ENCODE measurements at places on chromosomes 13 and 19.
A peak's percentile ranks its signal among the peaks of the same experiment; 100 is the strongest.

DNA sequence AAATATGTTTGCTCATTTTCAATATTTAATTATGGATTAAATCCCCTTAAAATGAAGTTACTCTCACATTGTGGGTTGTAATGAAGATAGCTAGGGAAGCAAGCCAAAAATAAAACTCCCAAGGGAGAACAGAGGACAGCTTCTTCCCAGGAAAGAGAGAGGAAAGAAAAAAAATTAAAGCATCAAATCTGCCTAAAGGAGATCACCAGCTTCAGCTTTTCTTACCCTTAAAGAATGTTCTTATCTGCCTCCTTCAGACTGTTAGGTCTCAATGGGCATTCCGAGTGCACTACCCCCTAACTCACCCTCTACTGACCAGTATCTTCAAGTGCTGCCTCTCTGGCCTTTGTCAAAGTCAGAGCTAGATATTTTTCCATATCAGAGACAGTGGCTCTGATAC, 55.2 kb downstream of the XPO4 start:
- DNase-seq: no peak

GRCh38 chr19:2492870-2493269, 16.9 kb downstream of the GADD45B start:
- no peak for DNase-seq

GRCh38 chr13:113534236-113534860, 43.8 kb upstream of the DCUN1D2 start:
- no peak for DNase-seq

- no peak for DNase-seq
Observed at GRCh38 chr19:33273881-33274662, 28.3 kb downstream of the CEBPA start.

DNA sequence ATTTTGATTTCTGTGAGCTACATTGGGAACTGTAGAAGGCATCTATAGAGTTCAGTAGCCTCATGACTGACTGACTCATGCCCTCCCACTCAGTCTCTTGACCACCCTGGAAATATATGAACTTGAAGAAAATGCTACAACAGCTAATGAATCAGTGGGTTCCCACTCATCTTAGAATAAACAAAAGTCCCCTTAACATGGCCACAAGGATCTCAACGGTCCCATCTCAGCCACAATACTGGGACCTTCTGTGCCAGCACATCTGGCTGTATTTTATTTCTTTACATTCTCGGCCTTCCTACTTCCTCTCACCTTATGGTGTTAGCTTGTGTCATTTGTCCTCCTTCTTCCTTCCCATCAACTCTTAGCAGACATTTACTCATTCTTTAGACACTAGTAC, 619.8 kb downstream of the DCT start:
- no peak for DNase-seq

GRCh38 chr13:89603187-89603586, 1744.3 kb upstream of the MIR17HG start:
- no peak for DNase-seq

GRCh38 chr19:43570174-43570791, 5.0 kb downstream of the XRCC1 start:
- DNase-seq: no peak

DNA sequence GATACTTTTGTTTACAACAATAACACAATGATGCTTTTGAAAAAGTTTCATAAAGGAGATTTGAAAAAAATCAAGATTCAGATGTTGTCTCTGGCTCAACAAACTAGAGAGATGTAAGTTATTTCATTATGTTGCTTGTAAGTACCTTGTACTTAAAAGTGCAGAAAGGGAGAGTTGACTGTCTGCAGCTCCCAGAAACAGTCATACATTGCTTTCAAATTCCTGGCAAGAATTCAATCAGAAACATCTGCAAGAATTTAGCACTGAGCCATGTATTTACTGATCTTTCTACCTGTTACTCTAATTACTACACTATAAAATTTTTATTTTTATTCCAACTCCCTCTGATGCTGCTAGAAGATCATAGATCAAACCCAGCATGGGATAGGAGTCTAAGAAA, 1261.3 kb upstream of the SPRY2 start:
- DNase-seq: no peak

GRCh38 chr19:45554481-45554880, 30.1 kb downstream of the OPA3 start:
- no peak for DNase-seq

- DNase-seq: no peak
Observed at GRCh38 chr19:47371261-47371660, 22.1 kb downstream of the DHX34 start.

GRCh38 chr13:106958621-106959048, 390.7 kb upstream of the ARGLU1 start:
- DNase-seq: no peak

DNA sequence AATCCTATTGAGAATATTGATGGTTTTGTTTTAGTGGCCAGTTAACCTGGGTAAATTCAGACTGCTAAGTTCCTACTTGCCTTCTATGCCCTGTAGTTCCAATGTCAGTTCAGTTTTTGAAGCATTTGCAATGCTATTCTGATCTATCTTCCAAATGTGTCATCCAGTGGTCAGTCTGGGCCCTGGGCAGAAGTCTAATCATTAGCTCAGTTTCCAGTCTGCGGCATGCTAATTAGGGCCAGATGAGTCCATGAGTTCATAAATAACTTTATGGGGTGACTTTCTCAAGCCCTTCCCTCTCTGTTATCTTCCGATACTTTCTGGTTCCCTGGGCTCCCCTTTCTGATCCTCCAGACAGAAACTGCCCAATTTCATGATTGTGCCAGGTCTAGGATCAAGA, 32.7 kb downstream of the FAM187B start:
- DNase-seq: no peak

DNA sequence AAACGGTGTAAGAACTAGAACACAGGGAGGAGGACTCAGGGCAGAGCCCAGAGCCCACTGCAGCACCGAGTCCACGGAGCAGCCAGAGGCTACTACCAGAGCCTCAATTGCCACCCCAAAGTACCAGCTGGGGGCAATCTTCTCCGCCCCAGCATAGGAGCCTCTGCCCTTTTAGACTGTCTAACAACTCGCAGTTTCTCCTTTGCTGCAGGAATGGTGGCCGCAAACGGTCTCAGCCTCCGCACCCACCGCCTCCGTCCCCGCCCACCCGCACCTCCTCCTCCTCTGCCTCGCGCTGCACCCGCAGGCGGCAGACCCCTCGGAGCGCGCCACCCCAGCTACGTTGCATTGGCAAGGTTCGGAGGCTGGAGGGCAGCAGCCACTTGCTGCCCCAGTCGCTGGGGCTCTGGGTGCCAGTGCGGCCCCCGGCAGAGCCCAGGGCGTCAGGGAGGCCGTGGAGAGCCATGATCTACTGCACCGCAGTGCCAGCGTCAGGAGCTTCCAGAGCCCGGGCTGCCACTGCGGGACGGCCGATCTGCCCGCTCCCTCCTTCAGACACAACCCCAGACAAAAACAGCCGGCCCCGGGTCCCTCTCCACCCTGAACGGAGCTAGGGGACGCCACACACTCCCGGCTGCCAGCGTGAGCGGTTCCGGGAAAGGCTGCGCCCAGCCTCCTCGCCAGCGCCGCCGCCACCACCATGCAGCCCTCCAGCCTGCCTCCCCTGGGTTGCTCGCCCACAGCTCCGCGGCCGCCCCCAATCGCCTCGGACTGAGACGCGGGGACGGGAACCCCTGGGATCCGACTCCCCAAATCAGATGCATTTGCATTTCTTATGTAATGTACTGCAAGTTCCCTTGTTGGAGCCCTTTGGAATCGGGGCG, 1.8 kb downstream of the FGF14 start:
- DNase-seq: no peak

DNA sequence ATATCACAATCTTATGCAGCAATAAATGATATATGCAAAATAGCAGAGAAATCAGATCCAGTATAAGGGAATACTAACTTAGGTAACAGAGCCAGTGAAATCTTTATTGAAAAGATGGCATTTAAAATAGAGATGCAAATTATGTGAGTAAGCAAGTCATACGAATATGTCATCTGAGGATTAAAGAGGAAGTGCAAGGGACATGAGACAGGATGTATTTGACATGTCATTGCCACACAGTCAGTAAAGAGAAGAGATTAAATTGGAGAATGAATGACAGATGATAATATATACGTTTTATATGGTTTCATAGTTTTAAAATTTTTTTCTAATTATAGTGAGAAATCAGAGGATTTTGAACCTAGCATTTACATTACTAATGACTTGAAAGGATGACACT, 426.4 kb downstream of the SLITRK5 start:
- DNase-seq: no peak

- no peak for DNase-seq
Observed at GRCh38 chr13:23805821-23806220, 83.4 kb downstream of the MIPEP start.

DNA sequence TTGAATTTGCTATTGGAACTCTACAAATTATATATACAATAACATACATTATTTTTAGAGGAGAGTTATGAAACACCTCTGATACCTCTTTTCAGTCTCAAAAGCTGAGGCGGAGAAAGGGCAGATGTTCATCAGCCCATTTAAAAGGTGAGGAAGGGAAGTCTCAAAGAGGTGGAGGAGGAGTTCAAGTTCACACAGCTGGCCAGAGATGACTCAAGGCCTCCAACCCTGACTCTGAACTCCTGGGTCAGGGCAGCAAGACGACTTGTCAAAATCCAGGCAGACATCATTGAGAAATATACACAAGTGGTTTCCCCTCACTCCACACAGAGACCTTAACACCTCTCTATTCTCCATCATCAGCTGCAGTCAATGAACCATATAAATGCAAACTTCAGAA, 2.1 kb downstream of the SIAH3 start:
- DNase-seq: no peak

DNA sequence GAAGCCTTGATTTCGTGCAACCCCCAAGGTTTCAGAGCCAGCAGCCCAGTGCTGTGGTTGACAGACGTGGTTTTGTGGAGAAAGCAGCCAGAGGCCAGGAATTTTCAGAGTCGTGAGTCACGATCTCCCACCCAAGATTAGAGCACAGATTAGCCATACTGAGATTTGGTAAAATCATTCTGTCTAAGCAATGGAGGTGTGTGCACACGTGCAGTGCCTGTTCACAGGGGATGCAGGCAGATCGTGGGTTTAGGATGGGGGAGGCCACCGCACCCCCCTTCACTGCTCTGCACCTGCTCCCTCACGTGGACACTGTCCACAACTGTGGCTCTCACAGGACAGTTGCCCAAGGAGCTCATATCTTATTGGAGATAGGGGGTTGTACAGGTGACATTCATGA, 46.6 kb upstream of the GPR183 start:
- no peak for DNase-seq

- no peak for DNase-seq
Observed at GRCh38 chr13:74243637-74244526, 109.7 kb upstream of the KLF12 start.

DNA sequence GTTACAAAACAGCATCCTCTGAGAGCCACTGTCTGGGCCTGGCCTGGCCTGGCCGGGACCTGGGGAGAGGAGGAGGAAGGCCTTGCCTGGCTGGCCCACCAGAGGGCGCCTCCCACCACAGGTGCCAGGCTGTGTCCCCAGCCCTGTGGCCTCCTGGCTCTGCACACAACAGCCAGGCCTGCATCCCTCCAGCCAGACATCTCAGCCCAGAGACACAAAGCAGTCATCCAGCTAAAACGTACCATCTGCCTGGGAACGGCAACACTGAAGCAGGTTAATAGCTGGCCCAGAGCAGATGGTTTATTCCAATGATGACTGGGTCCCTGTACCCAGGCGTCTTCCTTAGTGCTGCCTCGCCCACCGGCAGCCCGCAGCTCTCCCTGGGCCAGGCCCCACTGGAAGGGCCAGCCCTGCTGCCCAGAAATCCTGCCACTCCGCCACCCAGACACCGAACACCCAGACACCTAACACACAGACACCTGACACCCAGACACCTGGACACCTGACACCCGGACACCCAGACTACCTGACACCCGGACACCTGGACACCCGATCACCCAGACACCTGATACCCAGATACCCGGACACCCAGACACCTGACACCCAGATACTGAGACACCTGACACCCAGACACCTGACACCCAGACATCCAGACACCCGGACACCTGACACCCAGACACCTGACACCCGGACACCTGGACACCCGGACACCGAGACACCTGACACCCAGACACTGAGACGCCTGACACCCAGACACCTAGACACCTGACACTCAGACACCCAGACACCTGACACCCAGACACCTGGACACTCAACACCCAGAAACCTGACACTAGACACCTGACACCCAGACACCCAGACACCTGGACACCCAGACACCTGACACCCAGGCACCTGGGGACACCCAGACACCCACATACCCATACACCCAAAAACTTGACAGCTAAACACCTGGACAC, 20.1 kb downstream of the C19orf12 start:
- DNase-seq: peak; percentile 62

DNA sequence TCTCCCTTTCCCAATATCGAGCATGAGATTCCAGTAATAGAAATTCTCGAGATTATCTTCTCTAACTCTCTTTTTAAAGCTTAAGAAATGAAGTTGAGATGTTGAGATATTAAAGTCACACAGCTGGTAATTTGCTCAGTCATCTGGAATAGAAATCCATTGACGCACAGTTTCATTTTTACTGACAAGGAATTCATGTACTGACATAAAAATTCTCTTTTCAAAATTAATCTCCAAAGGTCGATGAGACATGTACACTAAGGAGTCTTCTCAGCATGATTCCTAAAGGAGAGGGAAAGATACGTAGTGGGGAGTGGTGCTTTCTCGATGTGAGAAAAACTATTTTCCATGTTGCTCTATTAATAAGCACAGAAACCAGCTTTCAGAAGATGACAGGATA, 1639.5 kb upstream of the MIR17HG start:
- no peak for DNase-seq

DNA sequence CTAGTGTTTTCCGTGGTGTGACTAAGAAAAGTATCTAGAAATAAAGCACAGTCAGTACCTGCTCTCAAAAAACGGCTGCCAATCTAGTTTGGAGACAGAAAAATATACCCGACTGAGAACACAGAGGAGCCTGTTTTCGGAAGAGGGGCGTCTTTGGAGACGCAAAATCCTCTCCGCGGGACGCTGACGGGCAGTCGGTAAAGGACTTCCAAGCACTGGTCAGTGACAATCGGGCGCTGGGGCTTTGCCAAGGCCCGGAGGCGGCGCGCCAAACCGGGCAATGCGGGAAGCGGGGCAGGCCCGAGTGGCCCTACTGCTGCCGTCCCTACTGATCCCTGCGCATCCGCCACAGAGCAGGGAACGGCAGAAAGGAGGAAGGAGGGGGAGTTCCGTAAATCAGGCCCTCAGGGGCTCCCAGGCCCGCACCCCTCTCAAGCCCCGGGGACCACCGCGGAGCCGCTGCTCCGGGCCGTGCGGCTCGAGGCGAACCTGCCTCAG, 588 bp upstream of the DPY19L3 start:
- no peak for DNase-seq

GRCh38 chr13:35961461-35962220, 169.5 kb downstream of the DCLK1 start:
- DNase-seq: no peak

GRCh38 chr13:34591129-34591528, 350.9 kb upstream of the NBEA start:
- no peak for DNase-seq

- DNase-seq: no peak
Observed at GRCh38 chr19:12723381-12723640, 421 bp downstream of the TNPO2 start.

DNA sequence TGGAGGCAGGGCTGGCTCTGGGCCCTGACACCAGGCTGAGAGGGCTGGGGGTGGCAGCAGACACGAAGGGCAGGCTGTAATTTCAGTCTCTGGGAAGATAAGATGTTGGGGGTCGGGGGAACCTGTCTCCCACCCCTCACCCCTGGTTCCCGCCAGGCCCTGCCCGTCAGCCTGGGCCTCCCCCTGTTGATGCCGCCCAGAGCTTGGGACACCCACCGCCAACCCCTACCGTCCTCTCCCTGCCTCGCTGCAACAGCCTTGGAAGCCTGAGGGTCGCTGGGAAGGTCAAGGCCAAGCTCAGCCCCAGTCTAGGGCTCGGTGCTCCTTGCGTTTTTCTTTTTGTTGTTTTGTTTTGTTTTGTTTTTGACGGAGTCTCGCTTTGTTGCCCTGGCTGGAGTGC, 14.5 kb downstream of the PALM start:
- no peak for DNase-seq
